Stimulated activated naive CD8-positive, alpha-beta T cell treated with anti-CD3 and anti-CD28 coated beads, Interleukin-15, amount 100 ng/mL, for 72 hours (primary cell): ENCODE measurements at places on chromosomes 7 and 10.

- DNase-seq = no peak
These were observed 17.9 kb downstream of the RTKN2 start for GRCh38 chr10:62250594-62251198.

DNA sequence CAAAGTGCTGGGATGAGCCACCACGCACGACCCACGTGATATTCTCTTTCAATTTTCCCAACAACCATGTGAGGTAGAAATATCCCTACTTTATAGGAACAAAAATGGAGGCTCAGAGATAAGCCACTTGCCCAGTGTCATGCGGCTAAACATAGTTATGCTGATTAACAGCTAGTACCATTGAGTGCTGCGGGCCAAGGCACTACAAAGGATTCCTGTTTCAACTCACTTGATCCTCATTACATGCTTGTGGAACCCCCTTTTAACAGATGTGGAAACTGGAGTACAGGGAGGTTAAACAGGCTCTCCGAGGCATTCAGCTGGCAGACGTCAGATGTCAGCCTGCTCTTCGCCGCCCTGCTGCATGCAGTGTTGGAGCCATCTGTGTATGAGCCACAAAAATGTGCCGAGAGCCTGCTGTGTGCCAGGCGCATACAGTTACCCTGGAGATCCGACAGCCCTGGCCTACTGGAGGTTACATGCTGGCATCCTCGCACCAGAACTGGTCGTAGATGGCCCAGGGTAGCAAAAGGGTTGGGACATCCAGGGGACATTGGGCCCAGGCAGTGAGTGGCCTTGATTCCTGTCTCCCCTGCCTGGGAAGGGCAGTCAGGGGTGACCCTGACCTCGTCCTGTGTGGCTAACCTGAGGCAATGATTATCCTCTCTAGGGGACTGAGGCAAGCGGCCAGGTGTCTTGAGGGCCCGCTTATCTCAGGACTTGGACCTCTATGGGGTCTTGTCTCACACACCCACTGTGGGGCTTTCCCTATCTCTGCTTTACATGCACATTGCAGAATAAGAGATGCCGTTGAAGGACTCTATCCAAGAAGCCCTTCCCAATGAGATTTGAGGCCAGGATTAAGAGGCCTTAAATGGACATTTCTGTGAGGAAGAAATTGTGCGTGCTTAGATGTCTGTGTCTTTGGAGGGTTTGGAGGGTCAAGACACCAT lies 18.5 kb upstream of the SRGN start:
- no peak for DNase-seq

DNA sequence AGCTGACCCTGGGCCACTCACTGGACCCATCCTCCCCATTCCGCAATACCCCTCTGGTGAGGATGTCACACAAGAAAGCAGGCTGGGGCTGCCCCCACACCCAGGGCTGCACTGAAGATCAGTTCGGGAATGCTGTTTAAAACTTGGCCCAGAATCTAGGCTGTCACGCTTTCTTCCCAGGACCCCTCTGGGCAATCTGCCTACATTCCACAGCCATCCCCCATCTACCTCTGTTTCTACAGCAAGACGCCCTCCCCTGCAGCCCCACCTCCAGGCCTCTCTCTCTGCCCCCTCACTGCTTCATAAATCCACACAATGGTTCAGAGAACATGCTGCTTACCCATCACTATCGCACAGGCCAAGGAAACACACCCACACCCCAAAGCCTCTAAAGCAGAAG lies 36.1 kb downstream of the XPNPEP1 start:
- no peak for DNase-seq

- no peak for DNase-seq
These were observed 73.2 kb downstream of the INHBA start for GRCh38 chr7:41629711-41630111.

- DNase-seq = no peak
These were observed 248.7 kb downstream of the NEBL start for GRCh38 chr10:20648263-20648874.

DNA sequence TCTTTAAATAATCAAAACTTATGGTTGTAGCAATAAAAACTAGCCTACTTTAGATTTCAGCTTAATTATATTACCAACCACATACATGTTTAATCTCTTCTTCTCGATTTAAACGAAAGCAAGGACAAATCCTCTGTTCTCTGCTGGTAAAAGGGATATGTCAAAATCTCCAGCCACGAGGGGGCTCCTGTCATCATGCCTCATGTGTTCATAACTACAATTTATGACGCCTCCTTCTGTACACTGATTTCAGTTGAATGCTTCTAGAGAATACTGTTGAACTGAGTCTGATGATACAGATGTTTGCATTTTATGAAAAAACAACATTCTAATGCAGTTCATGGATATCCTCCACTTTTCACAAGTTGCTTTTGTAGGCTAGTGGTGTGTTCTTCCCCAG lies 220.0 kb upstream of the DPP6 start:
- no peak for DNase-seq

GRCh38 chr7:82953324-82954027 lies 209.2 kb downstream of the PCLO start:
- no peak for DNase-seq

GRCh38 chr10:106023329-106023728 lies 1141.2 kb downstream of the SORCS1 start:
- no peak for DNase-seq

DNA sequence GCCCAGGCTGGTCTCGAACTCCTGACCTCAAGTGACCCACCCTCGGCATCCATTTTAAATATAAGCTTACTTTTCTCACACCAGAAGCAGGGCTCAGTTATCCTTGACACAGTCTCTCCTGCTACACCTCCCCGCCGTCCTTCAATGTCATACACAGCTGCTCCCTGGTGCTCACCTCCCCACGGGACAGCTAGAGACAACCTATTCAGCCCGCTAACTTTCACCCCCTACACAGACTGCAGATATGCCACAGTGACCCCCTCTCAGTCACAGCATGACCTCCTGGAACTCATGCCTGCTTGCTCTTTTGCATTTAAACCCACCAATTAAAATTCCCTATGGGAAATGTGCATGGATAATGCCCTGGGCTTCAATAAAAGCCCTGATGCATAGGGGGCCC lies 44.2 kb upstream of the KCNMA1 start:
- no peak for DNase-seq

- no peak for DNase-seq
These were observed 128.9 kb downstream of the PLXDC2 start for GRCh38 chr10:19944911-19945663.

DNA sequence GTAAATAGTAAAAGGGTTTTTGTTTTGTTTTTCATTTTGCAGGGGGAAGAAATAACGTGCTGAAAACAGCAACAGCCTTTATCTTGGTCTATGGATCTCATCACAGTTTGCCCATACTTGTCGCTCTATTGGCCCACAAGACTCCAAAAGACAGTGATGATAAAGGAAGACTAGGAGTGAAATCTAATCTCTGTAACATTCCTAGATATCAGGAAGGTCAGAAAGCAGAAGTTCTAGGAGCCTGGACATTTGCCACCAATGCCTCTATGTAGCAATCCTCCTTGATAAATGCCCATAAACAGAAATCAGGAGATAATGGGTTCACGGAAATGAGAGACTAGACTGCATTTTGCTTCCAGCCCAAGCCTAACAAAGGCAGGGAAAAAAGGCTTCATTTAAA lies 8.9 kb downstream of the CUBN start:
- DNase-seq = no peak

DNA sequence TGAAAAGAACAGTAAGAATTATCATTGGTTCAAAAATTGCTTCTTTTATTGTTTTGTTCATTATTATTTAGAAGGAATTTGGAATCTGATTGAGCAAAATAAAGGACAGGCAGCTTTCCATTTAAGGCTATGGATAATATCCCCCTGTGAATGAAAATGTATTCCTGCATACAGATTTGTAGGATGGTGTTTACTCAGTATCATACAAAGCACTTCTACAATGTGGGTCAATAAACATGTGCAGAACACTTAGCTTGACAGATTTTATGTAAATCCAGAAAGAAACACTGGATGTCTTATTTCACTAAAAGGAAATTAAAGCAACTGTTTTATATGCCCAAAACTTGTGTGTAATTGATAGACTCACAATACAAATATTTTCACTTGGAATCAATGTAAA lies 189.7 kb downstream of the THSD7A start:
- no peak for DNase-seq

DNA sequence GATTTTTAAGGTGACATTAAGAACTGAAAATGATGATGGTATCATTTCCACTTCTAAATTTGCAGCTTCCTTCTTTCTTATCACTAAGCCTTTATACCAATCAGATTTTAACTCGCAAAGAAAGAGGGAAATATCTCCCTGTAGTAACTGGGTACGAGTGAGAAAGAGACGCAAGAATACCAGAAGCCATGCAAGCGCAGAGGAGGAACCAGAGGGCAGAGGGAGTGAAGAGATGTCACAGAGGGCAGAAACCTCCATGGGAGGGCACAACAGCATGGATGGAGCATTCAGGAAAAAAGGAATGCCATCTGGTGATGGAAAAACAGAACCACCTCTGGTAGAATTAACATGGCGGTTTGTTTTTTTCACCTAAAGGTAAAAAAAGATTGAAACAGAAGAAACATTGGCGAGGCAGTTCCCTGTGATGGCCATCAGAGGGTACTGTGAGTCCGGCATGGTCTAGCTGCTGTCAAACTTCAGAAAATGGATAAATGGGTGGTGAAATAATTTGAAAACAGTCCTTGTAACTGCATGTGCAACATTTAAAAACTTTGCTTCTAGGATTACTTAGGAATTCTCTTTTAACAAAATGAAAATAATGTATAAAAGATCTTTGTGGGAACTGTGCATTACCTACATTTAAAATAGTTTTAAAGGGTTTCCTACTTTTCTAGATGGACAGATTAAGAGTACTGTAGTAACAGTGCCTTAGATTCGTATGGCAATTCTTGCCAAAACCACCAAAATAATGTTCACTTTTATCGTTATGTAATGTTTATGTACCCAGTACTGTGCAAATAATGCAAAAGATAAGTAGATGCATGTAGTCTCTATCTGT lies 91.8 kb downstream of the ARHGAP12 start:
- no peak for DNase-seq

DNA sequence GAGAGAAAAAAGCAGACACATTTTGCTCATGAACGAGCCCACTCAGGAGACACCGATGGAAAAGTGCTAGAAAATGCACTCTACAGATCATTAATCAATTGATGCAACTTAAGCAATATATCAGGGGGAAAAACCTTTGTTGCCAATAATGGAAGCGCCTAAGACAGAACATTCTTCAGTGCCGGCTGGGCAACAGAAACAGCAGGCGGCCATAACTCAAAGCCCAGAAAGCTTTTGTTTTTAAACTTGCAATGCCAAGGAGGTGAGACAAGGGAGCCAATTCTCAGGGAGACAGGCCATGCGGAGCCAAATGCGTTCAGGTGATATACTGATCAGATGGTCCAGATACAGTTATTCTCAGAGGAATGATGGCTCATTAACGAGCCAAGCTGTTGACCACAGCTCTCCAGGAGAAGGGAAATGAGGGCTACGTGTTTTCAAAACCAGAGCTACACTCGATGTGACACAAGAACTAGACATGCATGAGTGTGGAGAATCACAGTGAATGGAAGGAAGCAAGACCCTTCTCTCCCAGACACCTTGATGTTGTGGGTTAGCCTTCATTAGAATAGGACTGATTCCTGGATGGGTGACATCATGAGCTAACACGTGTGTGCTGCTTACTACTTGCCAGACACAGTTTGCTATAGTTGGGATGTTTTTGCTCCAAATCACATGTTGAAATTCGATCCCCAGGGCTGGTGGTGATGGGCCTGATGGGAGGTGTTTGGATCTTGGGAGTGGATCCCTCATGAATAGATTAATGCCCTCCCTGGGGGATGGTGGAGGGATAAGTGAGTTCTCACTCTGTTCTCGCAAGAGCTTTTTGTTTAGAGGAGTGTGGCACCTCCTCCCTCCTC lies 79.1 kb upstream of the KCNMA1 start:
- DNase-seq = no peak

DNA sequence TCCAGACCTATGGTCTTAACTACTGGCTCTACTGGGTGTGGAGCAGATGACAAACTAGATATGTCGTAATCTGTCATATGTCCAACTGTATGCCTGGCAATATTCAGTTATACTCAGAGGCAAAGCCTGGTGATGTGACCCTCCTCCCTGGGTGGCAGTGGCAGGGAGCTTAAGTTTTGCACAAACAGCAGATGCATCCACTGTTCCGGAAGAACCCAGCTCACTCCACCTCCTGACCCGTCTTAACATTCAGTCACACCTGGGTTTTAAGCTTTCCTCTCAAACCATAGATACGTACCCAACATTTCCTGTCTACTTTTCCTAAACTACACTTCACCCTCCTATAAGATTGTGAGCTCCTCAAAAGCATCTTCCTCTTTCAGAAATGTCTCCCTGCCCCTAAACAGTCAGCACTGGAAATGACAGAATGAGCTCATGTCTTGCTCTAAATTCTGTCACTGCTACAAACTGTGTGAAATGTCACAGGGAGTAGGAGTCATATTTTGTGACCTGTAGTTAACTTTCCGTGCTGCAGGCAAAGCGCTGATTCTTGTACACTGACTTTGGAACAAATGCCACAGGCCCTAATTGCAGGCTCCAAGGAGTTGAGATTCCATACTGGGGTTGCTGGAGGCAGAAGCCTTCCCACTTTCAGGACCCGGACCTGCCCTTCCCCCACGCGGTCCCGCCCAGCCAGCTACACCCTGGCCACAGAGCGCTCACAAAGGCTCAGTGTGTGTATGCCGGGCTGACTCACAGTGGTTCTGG lies 23.9 kb downstream of the SCD start:
- peak; percentile 75 for DNase-seq
